ENCODE measurements at places on chromosomes 3 and 15.

GRCh38 chr3:27085829-27086730 lies 283.1 kb downstream of the NEK10 start:
- no peak for DNase-seq

DNA sequence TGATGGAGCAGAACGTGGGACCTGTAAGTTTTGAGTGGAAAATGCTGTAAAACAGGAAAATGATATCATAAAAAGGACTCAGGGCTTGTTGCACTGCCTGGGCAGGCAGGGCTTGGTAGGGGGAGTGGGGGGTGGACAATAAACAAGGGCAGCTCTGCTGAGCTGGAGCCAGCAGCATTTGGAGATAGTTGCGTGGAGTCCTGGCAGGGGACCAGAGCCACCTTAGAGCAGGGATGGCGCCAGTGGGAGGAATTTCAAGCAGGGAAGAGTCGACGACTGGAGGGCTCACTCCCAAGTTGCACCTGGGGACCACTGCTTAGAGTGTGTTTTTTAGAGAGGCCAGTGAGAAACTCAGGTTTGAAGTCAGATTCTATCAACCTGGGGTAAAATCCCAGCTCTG lies 22.7 kb upstream of the FRMD4B start:
- DNase-seq: no peak

DNA sequence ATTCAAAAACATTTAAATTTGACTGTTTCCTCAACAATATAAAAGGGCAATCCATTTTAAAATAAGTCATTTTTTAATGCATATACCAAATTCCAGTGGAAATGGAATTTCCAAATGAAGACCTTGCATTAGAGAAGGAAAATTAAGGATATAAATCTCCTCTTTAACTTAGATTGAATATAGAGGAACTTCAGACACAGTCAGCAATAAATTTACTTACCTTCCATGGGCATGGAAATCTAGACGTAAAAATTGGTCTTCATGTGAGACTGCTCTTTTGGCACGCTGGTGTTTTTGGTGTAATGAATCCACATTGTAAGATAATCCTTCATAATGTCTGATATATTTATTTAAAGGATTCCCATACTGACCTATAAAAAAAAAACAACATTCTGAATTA lies 32.1 kb downstream of the ADAM10 start:
- DNase-seq: no peak

DNA sequence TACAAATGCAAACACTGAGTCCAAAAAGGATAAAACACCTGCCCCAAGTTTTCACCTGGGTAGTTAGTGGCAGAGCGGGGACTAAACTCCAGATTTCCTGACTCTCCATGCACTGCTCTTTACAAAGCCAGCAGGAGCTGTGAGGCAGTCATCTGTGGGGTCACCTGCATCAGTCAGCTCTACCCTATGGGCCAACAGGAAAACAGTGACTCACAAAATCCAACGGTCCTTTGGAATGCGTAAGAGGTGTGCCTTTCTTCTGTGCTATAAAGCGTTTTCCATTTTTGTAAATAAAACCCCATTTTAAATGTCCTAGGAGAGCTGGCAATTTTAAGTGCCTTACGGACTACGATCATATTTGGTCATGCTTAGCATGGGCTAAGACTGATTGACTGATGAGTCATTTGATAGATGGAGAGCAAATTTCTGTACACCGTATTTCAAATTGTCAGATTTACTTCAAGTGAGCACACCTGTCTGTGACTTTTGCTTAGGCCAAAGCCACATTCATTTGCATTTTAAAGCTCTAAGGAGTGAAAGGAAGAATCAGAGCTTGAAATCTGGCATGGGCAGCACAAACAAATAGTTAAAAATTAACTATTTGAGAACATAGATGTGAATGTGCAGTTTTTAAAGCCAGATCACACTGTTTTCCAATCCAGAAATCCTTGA lies 4.4 kb upstream of the COL8A1 start:
- DNase-seq: no peak

DNA sequence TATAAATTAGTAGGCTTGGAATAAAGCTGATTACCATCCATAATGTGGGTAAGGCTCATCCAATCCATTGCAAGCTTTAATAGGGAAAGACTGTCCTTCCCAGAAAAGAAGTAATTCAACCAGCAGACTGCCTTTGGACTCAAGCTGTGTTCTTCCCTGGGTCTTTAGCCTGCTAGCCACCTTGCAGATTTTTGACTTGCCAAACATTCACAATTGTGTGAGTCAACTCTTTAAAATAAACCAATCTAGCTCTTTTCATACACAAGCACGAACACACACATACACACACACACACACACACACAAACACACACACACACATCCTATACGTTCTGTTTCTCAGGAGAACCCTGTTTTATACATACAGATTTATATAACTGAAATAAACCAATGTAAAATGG lies 248.1 kb downstream of the NAALADL2 start:
- no peak for DNase-seq

GRCh38 chr3:141949399-141949798 lies 73.0 kb downstream of the ATP1B3 start:
- DNase-seq: no peak

DNA sequence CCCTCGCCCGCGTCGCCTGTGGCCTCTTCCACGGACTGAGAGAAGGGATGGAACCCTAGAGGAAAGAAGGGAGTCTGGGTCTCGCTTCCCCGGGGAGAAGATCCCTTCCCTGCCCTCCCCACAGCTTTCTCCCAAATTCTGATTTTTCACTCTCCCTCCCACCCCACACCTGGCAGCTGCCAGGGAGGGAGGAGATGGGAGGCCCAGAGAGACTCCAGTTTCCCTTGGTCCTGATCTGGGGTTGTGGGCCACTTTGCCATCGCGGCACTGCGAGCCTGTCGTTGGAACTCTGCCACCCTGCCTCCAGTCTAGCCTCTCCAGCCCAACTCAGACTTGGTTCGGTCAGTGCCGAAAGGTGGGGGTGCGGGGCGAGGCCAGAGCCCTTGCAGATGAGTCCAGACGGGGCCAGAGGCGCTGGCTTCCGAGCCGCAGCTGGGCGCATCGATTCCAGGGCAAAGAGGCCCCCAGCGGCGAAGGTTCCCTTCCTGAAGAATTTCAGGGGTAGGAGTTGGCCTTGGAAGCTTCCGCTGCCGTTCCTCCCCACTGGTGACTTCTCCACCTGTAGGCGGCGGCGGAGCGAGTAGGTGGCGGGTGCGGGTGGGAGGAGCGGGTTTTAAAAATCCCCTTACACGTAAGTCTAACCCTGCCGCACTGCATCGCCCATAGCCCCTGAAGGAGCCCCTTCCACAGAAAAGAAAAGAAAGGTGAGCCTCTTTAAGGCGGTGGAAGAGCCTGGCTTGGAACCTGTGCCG lies 5.2 kb downstream of the WNT5A start:
- DNase-seq: no peak

- no peak for DNase-seq
These were observed 342.9 kb upstream of the PROK2 start for GRCh38 chr3:72127844-72128243.

DNA sequence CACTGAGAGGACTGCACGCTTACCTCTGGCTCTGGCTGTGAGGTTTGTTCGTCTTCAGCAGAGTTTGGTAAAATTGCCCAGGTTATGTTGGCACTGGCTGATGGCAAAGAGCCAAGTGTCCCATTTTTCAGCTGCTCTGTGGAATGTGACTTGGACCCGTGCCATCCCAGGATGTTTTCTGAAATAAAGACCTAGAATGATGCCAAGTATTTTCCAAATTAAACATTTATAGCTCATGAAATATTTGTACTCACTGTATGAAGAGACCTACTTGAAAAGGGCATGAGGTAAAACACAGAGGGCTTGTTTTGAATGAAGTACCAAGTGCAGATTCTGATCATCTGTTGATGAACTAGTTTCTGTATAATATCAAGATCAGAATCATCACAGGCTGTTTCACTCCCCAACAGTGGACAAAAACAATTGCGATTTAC lies 200.5 kb downstream of the STT3B start:
- no peak for DNase-seq

DNA sequence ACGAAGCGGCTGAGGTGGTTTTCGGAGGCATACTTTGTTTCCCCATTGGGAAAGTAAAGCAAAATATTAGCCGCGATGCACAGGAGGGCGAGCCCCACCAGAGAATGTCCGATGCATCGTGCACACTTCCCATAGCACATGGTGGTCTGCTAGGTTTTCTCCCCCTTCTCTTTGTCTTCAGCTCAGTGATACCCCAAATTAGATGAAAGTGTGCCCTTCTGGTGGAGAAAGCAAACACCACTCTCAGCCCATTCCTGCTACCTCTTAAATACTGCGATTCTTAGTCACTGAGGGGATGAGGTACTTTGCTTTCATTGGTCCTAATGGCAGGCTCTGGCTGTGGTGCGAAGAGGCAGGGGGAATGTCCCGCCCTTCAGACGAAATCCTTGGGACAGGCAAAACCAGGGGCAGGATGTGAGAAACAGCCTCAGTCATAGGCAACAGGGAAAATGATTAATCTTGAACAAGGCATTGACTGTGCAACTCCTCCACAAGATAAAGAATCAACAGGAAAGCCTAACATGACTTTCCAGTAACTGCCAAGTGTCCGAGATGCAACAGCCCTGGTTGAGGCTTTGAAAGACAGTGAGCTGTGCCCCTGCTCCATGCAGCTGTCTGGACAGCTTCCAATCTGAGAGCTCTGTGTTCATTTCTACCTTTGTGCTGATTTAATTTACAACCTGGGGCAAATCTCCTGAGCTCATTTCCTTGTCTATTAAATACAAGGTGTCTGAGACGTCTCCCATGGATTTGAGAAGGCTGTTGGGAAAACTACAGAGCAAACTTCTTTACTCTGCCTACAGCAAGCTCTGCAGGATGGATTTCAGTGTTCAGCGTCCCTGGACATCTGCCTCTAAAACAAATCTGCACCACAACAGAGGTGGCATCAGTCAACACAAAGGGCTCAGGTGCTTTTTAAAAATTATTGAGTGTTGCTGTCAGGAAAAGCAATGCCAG lies at the start of gene TM4SF1:
TM4SF1 (minus strand) TSS at position 242 of the 957 bp plus-strand sequence; CDS start at position 140, 102 bp downstream.
- DNase-seq: no peak

DNA sequence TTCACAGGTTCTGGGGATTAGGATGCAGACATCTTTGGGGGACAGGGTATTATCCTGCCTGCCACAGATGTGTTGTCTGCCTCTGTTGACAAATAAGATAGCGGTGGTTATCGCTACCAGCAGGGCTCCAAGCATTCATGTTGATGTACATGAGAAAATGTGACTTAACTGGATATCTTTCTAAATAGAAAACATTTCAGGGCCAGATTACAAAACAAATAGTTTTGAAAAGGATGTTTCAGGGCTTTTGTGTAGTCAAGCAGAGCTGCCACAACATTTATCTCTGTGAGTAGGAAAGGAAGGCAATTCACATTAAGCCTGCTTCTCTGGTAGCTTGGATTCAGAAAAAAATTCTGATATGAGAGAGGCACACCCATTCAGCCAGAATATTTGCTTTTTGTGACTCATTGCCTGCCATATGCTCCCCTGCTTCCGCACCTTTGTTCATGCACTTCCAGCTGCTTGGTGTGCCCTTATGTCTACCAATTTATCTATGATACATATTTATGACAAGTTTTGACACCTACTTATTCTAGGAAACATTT lies 22.8 kb downstream of the PLS1 start:
- no peak for DNase-seq

DNA sequence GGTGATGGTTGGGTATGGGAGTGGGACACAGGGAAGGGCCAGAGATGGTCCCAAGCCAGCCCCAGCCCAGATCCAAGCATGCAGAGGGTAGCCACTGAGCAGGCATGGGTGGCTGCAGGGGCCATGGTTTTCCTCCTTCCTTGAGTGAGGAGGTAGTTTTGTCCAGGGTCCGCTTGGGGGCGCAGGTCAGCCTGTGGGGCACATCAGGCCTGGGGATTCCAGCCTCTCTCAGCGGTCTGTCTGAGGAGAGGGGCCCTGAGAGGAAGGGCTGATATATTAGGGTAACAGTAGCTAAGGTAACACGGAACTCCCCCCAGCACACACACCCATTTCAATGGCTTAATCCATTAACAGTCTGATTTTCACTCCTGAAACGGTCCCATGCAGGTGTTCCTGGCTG lies 22.7 kb upstream of the LCTL start:
- DNase-seq: no peak

DNA sequence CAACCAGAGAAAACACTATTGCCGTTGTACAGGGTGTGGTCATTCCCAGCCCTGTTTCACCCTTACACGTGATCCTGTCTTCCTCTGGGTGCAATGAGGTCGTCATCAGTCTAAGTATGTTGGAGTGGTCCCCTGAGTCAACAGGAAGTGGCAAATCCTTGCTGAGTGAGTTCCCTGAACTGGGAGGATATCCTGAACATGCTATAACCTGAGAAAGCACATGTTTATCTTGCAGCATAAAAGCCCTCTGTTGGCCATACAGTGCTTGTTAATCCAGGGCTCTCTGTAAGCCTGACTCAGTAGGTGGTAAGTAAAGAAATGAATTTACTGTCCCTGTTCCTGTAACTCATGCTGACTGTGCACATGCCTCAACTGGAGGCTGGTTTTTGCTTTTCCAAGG lies 477.8 kb upstream of the RGMA start:
- DNase-seq: no peak

DNA sequence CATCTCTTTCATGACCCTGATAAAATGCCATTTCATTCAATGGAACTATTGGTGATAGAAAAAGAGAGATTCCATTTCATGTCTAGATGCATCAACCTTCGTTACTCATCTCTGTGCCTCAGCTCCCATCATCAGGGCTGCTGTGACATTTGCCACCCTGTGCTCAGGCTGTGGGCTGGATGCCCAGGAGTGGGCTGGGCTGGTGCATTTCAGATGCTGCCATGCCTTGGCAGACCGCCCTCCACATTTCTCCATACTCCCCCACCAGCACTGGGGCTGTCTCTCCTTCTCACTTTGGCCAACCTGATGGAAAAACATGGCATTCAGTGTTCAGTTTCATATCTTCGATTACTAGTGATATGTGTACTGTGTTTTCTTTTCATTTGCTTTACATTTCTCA lies 59.1 kb downstream of the DNASE1L3 start:
- no peak for DNase-seq

- no peak for DNase-seq
These were observed 37.7 kb downstream of the FAM174B start for GRCh38 chr15:92617549-92618520.

DNA sequence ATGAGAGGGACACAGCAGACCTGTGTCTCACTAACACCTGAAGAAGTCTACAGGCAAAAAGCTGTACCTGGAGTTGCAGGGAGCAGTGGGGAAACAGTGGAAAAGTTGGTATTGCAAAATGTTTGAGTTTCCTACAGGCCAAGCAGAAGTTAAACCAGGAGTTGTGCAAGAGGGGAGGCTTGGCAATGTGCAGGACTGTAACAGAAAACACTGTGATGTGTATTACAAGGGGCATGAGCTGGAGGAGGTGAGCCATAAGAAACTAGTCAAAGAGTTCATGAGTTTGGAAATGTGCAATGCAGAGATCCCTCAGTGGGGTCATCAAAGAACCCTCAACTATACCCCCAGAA lies 47.1 kb upstream of the SERPINI2 start:
- DNase-seq: no peak

DNA sequence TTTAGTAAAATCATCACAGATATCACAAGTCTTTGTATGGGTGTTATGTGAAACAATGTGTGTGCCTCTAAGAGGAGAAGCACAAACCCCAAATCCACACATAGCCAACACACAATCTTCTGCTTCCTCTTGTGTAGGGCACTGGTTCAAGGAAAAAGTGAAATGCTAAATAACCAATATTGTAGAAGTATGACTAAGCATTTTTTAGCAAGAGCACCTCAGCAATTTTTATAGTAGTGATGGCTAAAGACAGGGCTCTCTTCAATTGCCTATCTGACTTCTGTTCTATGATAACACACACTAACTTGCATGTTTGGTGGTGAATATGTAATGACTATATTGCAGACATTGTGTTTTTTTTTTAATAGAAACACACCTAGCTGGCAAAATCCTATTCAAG lies 997.9 kb upstream of the ALCAM start:
- no peak for DNase-seq

All from stimulated activated CD8-positive, alpha-beta memory T cell treated with anti-CD3 and anti-CD28 coated beads, Interleukin-12 subunit alpha, Interleukin-12 subunit beta, amount 100 ng/mL, for 1 hour (primary cell).